NCI-H2081 (cell line): ENCODE measurements at places on chromosomes 13 and 19.
A peak's percentile ranks its signal among the peaks of the same experiment; 100 is the strongest.

DNA sequence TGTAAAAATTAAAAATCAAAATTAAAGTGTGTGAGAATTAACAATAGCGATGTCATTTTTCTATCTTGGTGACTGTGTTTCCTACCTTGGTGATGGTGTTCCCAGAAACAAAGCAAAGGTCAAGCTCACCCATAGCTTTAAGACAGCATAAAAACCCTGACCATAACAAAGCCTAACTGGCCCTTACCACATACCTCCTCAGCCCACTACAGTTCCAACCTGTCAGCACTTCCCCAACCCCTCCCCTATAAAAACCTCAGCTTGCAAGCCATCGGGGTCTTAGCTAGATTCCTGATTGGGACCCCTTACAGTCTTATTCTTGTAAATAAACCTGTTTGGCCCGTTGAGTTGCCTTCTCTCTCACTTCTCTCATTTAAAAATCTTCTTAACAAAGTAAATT, 484.4 kb upstream of the PCDH20 start:
- DNase-seq = no peak

- DNase-seq = no peak
Measured at GRCh38 chr19:35206855-35207254, 21.7 kb downstream of the FAM187B start.

DNA sequence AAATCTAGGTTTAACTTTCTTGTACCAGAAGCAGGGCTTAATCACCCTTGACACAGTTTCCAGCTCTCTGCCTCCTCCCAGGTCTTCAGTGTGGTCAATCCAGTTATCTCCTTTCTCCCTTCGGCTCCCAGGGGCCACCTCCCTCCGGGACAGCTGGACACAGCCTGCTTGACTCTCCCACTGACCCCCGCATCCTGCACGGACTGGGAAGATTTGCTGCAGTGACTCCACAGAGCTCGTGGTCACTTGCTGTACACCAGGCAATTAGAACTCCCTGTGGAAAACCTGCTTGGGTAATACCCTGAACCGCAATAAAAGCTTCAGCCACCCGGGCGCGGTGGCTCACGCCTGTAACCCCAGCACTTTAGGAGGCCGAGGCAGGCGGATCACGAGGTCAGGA, 116.5 kb downstream of the NUFIP1 start:
- no peak for DNase-seq

- DNase-seq = peak; percentile 24
Measured at GRCh38 chr19:17719730-17720400, 585 bp downstream of the MAP1S start.

DNA sequence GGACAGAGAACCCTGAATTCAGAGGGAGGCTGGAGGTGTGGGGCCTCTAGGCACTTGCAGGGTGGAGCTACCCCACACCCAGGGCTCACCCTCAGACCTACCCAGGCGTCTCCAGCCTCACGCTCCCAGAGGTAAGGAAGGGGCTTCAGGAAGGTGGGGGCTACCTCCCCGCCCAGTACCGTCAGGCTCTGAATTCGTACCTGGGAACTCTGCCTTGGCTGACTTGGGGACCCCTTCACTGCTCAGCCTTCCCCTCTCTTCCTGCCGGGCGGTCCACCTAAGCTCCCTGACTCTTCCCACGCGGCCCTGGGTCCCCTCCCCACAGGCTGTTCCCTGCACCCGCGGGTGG, 28.5 kb upstream of the PARP4 start:
- no peak for DNase-seq

GRCh38 chr13:113860665-113861432, 3.0 kb downstream of the GAS6 start:
- no peak for DNase-seq

DNA sequence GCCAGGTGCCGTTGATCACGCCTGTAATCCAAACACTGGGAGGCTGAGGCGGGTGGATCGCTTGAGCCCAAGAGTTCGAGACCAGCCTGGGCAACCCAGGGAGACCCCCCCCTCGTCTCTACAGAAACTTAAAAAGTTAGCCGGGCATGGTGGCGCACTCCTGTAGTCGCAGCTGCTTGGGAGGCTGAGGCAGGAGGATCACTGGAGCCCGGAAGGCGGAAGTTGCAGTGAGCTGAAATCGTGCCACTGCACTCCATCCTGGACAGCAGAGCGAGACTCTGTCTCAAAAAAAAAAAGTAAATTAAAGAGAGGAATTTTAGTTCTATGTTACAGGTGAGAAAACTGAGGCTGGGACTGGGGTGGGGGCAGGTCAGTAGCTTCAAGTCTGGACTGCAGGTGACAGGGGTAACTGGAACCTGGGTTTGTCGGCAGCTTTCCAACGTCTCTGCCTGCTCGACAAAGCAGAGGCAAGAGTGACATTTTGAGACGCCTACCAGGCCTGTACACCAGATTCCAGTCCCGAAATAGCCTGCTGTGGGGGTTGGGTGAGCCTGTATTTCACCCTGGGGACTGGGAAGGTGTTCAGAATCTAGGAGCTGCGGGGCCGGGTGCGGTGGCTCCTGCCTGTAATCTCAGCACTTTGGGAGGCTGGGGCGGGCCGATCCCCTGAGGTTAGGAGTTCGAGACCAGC, 1.2 kb downstream of the SELENOW start:
- DNase-seq = no peak

DNA sequence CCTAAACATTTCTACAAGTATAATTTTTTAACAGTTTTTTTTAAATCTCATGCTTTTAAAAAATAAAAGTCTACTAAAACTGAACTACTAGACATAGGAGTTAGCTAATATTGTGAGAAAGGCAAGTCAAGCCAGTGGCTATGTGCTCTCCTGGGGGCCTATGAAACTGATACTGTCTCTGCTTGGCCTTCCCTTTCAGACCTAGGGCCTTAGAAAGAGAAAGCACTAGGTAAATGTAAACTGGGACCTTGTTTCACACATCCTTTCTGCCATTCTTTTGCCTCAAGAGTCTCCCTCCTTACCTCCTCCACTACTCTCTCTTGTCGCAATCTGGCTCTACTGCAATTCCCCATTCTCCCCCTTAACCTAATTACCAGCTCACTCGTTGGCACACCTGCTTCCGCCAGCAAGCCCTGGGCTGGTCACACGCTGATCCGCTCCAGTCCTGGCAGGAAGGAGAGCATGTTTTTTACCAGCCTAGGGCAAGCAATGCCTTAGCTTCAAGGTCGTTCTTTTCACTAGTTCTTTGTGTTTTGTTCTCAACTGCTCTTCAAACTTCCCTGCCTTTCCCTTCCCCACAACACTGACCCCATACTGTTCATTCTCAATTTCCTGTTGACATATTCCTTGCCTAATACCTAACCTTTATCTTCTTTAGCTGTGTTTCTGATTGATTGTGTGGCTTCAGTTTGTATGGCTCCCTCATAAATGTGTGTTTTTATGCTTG, 23.1 kb downstream of the TBC1D4 start:
- DNase-seq = peak; percentile 85

GRCh38 chr13:35479038-35479492, 2.6 kb upstream of the MAB21L1 start:
- DNase-seq = no peak

DNA sequence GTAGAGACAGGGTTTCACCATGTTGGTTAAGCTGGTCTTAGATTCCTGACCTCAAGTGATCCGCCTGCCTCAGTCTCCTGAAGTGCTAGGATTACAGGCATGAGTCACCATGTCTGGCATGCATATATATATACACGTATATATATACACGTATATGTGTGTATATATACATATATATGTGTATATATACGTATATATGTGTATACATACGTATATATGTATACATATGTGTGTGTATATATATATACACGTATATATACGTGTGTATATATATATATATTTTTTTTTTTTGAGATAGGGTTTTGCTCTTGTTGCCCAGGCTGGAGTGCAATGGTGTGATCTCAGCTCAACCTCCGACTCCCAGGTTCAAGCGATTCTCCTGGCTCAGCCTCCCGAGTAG, 11.9 kb downstream of the DNMT1 start:
- DNase-seq = no peak

- no peak for DNase-seq
Measured at GRCh38 chr13:106595625-106596024, 27.7 kb upstream of the ARGLU1 start.

DNA sequence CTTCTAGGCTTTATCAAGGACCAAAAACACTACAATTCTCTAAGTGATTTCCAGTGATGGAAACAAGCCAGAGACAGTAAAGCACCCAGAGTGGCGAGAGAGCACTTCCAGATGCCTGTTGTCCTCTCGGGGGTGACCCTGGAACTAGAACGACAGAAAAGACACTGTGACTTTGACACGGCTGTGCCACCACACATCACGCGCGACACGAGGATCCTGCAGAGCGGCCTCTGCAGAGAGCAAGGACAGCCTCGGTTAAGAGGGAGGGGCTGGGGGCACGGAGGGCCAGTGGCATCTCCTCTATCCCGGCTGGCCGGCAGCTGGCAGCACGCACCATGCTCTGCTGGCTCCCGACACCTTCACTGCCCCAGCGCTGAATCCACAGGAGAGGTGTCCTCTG, 42.3 kb downstream of the SUGP2 start:
- DNase-seq = no peak
